Inflammatory macrophage treated with lipopolysaccharide for 1 hour (primary cell): ENCODE measurements at places on chromosomes 4 and X.

GRCh38 chr4:108396900-108397497 is 223.4 kb upstream of the RPL34 start:
- no peak for DNase-seq

GRCh38 chr4:102826105-102826889 is 1.1 kb downstream of the UBE2D3 start:
- peak; percentile 32 for DNase-seq

- DNase-seq = no peak
Measured at GRCh38 chr4:126513596-126513995, 1119.2 kb upstream of the INTU start.

- DNase-seq = no peak
Measured at GRCh38 chr4:88573995-88574394, 18.3 kb upstream of the HERC3 start.

DNA sequence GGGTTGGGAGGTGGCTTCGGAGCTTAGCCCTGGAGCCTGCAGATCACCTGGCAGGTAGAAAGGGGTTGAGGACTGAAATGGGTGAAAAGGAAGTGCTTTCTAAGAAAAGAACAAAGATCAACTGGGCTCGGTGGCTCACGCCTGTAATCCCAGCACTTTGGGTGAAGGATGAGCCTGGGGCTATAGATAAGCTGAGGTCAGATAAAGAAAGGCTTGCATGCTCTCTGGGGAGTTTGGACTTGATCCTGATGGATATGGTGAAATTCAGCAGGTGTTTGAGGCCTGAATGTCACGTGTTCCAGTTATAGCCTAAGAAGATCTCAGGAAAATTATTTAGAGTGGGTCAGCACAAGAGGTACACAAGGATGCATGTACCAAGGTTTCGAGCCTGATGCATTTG is 40.8 kb downstream of the SLC34A2 start:
- no peak for DNase-seq

- DNase-seq = no peak
Measured at GRCh38 chr4:186757696-186758355, 34.2 kb upstream of the FAT1 start.
